T-helper 1 cell (primary cell): ENCODE measurements at places on chromosomes 5 and 9.

DNA sequence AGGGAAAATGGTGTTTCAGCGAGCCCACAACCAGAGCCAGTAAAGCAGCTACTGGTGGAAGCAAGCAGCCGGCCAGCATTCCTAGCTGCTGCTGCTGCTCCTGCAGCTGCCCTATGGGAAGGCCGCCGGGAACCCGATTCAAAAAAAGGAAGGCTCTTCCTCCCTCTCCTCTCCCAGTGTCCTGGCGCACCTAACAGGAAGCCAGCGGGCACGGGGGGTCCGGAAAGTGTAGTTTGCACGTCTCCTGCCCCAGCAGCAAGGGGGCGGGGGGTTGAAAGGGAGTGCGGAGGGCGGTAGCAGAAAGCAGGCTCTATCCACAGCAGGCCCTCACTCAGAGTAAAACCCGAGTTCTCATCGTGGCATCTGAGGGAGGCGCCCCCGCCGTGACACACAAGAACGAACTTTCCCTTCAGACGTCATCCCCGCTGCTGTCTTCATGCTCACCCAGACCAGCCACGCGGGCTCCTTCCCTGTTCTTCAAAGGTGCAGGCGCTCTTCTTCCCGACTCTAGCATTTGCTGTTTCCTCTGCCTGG lies 16.5 kb downstream of the GRXCR2 start:
- DNase-seq: no peak

DNA sequence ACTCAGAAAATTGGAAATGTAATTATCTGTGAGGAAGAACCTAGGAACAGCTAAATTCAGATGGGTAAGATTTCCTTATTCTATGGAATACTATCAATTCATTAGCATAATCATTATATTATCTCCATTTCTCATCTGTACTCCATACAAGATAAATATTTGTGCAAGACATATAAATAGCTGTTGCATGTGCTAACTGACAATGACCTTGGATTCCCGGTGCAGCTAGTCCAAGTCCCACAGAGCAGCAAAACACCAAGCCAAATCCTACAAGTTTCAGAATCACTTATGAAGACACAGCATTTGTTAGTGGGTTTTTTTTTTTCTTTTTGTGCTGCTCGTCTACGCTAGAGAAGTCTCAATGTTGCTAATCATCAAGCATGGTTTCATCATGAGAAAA lies 64.8 kb downstream of the NUDT12 start:
- DNase-seq: no peak

GRCh38 chr9:123329329-123329955 lies 26.6 kb upstream of the CRB2 start:
- DNase-seq: no peak

DNA sequence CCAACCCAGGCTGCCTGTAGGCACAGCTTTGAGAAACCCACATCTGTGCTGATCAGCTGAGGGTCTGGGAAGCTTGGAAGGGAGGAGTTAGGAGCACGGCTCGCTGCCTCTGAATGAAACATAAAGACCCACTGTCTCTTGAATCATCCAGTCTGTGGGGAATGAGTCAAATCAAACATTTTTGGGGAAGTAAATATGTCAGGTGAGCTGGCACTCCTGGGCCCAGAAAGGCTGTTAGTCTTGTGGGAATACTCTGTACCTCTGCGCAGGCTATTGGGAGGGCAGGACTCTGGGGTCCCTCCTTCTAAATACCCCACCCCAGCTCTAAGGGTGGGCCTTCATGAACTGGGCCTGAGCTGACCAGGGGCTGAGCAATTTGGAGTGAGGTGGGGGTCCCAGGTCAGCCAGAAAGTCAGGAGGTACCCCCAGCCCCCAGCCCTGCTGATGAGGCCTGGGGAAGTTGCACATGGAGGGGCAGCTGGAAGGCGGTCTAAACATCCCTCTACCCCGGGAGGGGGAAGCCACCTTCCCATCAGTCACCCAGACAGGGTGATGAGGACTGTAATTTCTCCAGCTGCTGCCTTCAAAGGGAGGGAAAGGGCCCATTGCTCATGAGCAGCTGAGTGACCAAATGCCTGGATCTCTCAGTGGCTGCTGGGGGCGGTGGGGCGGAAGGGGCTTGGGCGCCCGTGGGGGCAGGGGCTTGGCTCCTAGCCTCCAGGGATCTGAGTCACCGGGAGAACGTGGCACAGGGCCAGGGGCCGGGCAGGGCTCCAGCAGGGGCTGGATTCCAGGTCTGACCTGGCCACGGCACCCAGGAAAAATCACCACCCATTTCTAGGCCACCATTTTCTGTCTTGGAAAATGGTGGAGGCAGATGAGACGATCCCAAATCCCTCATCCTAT lies 10.8 kb downstream of the FIBCD1 start:
- DNase-seq: no peak

DNA sequence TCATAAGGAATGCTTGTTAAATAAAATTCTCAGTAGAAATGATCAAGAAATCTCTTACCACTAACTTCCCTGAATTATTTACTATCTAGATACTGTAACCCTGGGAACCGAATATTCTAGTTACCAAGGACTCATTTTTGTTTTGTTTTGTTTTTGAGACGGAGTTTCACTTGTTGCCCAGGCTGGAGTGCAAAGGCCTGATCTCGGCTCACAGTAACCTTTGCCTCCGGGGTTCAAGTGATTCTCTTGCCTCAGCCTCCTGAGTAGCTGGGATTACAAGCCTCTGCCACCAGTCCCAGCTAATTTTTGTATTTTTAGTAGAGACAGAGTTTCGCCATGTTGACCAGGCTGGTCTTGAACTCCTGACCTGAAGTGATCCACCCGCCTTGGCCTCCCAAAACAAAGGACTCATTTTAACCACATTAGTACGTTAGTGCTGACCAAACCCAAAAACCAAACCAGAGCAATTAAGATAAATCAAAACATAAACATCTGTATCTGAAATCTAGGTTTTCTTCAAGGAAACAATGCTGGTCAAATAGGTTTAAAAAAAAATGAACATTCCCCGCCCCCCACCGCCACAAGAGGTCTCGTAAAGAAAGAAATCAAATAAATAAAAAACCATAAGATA lies 3.7 kb downstream of the TXN start:
- no peak for DNase-seq
